HS-27A (cell line): ENCODE measurements at places on chromosomes 13 and 19.

DNA sequence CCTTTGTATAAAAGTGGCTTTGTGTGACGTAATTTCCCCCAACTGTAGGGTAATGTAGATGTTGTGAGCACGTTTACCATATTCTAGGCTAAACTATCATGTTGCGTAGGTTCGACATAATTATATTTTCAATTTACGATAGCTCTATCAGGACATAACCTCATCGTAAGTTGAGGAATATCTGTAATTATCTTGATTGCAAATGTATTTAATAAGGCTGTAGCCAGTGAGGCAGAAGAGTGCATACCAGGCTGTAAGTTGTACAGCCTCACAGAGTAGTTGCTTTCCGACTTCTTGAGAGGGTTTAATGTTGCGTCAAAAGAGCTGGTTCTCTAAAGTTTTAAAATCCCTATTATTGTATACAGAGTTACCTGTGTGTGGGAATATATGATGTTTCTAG lies 839.4 kb upstream of the GPC6 start:
- DNase-seq: no peak

GRCh38 chr13:110816500-110816899 lies 98.4 kb downstream of the ANKRD10 start:
- DNase-seq: no peak

- peak; percentile 65 for DNase-seq
These were observed 510 bp upstream of the PCDH9 start for GRCh38 chr13:67230404-67231288.

DNA sequence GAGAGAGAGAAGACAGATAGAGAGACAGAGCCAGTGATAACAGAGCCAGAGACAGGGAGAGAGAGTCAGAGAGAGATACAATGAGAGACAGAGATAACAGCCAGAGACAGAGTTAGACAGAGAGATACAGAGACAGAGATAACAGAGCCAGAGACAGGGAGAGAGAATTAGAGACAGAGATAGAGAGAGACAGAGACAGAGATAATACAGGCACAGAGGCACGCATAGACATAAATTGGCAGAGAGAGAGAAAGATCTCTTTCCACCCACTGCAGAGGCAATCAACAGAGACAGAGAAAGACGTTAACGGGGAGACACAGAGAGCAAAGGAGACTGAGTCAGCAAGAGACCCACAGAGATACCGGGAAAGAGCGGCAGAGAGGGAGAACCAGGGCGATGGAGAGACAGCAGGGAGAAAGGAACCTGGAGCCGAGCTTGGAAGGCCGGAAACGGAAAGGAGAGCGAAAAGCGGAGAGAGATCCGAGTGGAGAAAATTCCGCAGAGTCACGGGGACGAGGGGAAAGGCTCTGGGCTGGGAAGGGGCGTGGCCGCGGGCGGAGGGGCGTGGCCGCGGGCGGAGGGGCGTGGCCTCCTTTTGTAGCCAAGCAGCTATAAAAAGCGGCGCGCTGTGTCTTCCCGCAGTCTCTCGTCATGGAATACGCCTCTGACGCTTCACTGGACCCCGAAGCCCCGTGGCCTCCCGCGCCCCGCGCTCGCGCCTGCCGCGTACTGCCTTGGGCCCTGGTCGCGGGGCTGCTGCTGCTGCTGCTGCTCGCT lies at the start of gene TNFSF9:
TSS of gene TNFSF9 (plus strand) at position 641 of the 777 bp plus-strand sequence. CDS start at position 652, 11 bp downstream.
- no peak for DNase-seq

DNA sequence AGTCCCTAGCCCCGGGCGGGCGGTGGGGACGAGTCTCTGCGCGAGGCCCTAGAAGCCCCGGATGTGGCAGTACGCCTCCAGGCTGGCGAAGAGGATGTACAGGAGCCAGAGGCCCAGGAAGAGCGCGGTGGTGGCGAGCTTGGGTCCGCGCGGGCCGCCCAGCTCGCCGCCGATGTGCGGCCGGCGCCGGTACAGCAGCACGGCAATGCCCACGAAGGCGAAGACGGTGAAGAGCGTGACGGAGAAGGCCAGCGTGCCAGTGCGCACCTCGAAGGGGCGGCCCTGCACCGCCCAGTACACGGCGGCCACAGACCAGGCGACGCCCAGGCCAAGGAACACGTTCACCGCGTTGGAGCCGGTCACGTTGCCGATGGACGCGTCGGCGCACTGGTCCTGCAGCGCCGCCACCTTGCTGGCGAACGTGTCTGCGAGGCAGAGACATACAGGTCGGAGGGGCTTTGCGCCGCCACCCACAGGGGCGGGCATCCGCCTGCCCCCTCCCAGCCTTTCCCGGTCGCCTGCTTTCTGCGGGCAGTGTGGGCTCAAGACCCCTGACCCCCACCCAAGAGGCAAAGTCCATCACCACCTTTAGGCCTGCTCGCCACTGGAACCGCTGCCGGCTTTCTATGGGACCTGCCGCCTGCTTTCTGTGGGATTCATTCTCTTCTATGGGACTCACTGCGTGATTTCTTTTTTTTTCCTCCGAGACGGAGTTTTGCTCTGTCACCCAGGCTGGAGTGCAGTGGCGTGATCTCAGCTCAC lies 10.9 kb upstream of the MEIS3 start:
- DNase-seq: no peak

DNA sequence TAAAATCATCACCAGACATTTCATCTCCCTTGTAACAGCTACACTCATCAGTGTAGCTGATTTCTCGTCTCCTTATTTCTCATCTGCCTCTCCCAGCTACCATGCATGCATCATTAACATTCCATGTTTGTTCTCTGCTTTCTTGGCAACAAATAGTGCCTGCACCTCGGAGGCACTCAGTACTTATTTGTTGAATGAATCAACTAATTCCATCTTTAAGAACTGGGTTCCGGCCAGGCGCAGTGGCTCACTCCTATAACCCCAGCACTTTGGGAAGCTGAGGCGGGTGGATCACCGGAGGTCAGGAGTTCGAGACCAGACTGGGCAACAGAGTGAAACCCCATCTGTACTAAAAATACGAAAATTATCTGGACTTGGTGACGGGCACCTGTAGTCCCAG lies 63.9 kb upstream of the GTF3A start:
- no peak for DNase-seq

- DNase-seq: peak; percentile 54
These were observed 32.0 kb downstream of the LTBP4 start for GRCh38 chr19:40633207-40633606.

DNA sequence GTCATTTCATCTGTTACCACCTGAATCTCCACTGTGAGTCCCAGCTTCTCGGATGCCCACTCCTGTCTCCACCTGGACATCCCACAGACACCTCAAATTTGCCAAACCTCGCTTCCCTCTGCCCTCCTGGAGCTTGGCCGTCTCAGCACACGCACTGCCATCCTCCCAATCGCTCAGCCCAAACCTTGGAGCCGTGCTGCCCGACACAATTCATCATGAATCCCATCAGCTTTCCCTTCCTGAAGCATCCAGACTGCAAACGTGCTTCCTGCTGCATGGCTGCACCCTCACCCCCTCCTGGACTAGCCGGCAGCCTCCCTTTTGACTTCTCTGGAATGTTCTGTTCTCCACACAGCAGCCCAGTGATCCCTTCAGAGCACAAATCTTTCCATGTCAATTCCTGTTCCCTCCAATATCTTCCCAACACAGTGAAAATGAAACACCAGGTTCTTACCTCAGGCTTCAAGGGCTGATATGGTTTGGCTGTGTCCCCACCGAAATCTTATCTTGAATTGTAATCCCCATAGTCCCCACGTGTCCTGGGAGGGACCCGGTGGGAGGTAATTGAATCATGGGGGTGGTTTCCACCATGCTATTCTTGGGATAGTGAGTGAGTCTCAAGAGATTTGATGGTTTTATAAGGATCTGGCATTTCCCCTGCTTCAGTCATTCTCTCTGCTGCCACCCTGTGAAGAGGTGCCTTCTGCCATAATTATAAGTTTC lies 1.1 kb upstream of the PROZ start:
- DNase-seq: no peak

GRCh38 chr19:339262-339887 lies 5.2 kb downstream of the MIER2 start:
- no peak for DNase-seq

- no peak for DNase-seq
These were observed 1.1 kb downstream of the IRS2 start for GRCh38 chr13:109785141-109785891.

GRCh38 chr13:75455962-75456361 lies 26.0 kb downstream of the TBC1D4 start:
- DNase-seq: no peak

DNA sequence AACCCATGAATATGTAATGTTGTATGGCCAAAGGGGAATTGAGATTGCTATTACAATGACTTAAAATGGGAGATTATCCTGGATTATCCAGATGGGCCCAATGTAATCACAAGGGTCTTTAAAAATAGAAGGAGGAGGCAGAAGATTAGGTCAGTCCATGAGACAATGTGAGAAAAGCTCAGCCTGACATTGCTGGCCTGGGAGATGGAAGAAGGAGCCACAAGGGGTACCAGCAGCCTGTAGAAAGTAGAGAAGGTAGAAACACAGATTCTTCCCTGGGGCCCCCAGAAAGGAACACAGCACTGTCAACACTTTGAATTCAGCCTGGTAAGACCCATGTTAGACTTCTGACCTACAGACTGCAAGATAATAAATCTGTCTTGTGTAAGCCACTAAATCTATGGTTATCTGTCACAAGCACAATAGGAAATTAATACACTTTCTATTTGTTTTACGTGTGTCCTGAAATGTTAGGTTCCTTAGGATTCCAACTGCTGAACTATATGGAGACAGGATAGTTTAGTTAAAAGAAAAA lies 132.9 kb upstream of the SERP2 start:
- no peak for DNase-seq

GRCh38 chr13:40984668-40985366 lies 34.3 kb downstream of the ELF1 start:
- no peak for DNase-seq

GRCh38 chr19:19775891-19776205 lies 42.9 kb upstream of the ZNF14 start:
- DNase-seq: no peak

DNA sequence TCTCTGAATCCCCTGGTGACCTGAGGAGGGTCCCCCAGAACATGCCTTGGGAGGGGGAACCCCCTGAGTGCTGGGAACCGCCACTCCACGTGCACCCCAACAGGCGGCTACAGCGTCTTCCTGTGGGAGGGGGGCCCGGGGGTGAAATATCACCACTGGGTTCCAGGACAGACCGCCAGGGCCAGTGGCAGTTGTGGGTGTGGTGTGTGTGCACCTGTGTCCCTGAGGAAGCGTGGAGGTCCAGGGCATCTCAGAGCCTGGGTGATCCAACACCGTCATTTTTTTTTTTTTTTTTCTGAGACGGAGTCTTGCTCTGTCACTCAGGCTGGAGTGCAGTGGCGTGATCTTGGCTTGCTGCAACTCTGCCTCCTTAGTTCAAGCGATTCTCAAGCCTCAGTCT lies 4.2 kb downstream of the ADGRE5 start:
- DNase-seq: no peak

- no peak for DNase-seq
These were observed 8.5 kb downstream of the DNAJC15 start for GRCh38 chr13:43031881-43032280.

- DNase-seq: no peak
These were observed 353.8 kb downstream of the DNAJC15 start for GRCh38 chr13:43377149-43377548.

- no peak for DNase-seq
These were observed 1.7 kb downstream of the MCF2L start for GRCh38 chr13:112970552-112971287.

GRCh38 chr13:43133792-43134191 lies 110.4 kb downstream of the DNAJC15 start:
- no peak for DNase-seq

DNA sequence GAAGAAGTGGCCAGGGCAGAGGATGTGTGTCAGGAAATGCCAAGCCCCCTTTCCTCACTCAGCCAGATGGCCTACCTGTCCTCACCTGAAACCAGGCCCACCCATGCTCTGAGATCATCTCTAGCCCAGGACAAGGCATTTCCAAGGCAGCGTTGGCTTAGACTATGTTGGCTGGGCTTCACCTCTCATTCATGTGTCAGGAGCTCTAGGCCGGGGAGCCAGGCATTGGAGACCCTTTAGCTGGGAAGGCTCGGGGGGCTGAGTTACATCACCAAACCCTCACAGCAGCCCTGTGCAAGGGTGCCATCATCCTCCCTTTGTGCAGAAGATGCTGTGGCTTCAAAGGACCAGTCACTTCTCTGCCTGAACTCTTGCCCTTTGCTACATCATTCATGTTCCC lies 40.0 kb downstream of the COL4A2 start:
- no peak for DNase-seq

DNA sequence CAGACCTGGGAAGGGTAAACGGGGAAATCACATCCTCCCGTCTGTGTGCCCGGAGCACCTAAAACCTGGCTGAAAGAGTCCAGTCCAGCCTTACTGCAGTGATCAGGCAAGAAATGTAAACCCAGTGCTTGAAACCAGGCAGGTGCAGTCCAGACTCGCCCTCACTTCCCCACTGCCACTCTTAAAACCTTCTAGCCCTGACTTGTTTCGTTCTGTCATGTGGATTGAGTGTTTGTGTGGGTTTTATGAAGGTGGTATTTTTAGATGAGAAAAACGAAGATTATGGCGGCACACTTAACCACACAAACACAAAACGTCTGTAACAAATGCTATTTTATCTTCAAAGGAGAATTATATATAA lies 839 bp upstream of the CKAP2 start:
- no peak for DNase-seq

GRCh38 chr13:102405499-102406100 lies 3.8 kb upstream of the FGF14 start:
- no peak for DNase-seq

DNA sequence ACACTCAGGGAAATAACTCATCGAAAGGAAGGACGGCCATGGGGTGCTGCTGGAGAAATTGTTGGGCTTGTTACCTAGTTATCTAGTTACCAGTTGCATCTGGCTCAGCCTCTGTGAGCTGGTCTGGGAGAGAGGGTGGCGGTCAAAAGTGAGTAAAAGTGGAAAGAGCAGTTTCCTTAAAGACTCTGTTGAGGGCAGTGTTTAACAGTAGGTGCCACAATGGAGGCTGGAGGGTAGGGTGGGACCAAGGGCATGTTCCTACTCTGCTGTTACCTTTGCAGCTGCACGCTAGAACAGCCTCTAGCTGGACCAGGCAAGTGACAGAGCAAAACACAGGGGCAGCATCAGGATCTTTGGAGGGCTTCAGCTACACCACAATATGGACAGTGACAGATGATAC lies 228.8 kb upstream of the STARD13 start:
- no peak for DNase-seq

GRCh38 chr19:52691737-52692136 lies 43.1 kb downstream of the ZNF611 start:
- no peak for DNase-seq

GRCh38 chr19:31448221-31448657 lies 99.0 kb upstream of the TSHZ3 start:
- DNase-seq: no peak

- DNase-seq: no peak
These were observed 12.2 kb upstream of the HTR2A start for GRCh38 chr13:46909042-46909441.

GRCh38 chr13:113423520-113424163 lies 29.6 kb downstream of the ADPRHL1 start:
- no peak for DNase-seq
